Ovary (tissue), 10 donors: ENCODE measurements at places on chromosomes 3 and 15.
A peak's percentile ranks its signal among the peaks of the same experiment; 100 is the strongest.

- no peak for DNase-seq
Observed at GRCh38 chr3:143628971-143629370, 219.3 kb downstream of the SLC9A9 start.

DNA sequence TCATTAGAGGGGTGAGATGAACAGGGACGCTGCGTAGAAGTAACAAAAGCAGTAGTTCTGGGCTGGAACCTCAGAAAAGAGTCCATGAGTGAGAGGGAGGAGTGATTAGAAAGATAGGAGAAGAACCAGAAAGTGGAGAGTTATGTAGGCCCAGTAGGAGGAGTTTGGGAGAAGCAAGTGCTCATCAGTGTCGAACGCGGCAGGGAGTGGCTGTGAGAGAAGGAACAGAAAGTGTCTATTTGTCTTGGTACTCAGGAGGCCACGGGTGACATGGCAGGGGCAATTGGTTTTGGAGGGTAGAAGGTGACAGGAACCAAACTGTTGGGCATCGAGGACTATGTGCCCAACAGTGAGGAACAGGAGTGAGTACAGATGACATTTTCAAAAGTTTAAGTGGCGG, 1.3 kb upstream of the INSYN1 start:
- DNase-seq = no peak

- DNase-seq = no peak
Observed at GRCh38 chr15:72235298-72235697, 4.3 kb upstream of the PKM start.

DNA sequence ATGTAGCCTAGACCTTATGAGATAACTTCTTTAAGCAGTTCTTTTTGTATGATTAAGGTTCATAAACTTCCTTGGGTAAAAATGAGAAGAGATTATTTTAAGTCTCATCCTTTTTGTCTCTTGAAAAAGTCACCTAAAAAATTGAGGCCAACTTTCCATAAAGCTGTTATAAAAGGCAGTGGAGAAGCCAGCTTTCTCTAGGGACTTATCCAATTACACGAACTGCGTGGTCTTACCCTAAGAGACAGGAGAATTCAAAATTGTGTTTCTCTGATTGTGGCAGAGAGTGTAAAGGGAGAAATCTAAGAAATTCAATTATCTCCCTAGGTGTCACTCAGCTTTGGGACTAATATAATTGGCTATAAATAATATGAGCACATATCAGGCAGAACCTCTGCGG, 262.0 kb downstream of the SHOX2 start:
- DNase-seq = no peak

- DNase-seq = no peak
Observed at GRCh38 chr3:144457758-144458157, 486.1 kb downstream of the DIPK2A start.

DNA sequence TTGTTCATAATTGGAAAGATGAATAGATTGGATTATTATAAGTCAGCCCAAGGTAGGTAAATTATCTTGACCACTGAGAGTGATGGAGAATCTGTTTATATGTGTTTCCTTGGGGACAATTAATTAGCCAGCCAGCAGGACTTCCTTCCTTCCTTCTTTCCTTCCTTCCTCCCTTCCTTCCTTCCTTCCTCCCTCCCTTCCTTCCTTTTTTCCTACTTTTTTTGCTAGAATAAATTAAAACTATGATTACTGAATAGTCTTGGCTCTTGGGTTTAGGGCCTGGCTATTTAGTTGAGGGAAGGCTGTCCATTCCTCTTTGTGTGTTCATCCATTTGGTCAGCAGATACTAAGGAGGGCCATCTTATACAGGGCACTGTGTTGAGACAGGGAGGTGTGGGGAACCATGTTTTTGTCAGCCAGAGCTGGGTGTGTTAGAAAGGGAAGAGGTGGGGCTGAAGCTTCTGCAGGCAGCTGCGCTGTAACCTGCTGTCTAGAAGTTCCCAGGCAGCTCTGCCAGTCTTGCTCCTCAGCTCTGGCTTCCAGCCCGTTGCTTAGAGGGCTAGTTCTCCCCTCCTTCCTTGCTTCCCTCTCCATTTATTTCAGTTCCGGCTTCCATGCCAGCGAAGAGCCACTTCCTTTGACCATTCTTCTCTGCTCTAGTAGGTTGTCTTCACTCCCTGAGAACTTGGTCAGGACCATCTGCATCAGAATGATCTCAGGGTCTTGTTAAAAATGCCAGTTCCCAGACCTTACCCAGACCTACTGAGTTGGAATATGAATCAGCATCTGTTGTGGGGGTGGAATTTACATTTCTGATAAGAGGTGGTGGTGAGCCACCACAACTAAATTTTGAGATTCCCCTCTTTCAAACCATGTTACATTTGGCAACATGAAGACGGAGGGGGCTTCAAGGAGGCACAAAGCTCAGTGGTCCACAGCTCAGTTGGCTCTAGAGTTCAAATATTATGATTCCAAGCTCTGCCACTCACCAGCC, 113.9 kb downstream of the DGKG start:
- DNase-seq = no peak

GRCh38 chr3:38519000-38519399, 22.9 kb downstream of the EXOG start:
- no peak for DNase-seq

GRCh38 chr3:134628884-134629283, 21.9 kb downstream of the KY start:
- no peak for DNase-seq

DNA sequence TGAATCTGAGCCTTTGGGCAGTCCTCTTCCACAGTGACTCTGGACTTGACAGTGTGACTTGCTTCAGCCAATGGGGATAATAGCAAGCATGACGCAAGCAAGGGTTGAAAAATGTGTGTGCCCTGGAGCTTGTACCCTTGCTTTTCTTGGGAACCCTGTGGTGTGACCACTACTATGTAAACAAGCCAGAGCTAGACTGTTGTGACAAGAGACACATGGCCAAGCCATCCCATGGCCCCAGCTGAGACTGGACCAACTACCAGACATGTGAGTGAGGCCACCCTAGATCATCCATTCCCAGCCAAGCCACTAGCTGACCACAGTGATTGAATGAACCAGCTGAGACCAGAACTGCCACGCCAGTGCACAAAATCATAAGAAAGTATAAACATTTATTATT, 11.8 kb downstream of the MYO1E start:
- DNase-seq = no peak

- DNase-seq = no peak
Observed at GRCh38 chr3:94159062-94159828, 96.4 kb downstream of the NSUN3 start.

GRCh38 chr3:41681479-41681878, 280.4 kb downstream of the ULK4 start:
- DNase-seq = no peak

DNA sequence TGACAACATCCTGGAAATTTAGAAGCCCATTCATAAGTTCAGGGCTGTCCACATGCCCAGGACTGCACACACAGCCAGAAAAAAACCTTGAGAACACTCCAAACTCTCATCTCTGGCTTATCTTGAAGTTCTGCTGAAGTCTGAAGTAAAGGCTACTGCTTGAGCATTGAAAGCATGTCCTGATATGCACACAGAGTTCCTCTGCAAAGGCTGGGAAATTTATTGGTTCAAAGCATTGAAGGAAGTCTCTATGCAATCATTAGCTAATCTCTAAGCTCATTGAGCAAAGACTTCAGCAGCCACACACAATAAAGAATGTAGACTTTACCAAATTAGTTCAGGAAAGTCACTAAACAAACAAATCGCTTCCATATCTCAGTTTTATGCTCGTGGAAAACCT, 162.0 kb upstream of the STT3B start:
- no peak for DNase-seq

DNA sequence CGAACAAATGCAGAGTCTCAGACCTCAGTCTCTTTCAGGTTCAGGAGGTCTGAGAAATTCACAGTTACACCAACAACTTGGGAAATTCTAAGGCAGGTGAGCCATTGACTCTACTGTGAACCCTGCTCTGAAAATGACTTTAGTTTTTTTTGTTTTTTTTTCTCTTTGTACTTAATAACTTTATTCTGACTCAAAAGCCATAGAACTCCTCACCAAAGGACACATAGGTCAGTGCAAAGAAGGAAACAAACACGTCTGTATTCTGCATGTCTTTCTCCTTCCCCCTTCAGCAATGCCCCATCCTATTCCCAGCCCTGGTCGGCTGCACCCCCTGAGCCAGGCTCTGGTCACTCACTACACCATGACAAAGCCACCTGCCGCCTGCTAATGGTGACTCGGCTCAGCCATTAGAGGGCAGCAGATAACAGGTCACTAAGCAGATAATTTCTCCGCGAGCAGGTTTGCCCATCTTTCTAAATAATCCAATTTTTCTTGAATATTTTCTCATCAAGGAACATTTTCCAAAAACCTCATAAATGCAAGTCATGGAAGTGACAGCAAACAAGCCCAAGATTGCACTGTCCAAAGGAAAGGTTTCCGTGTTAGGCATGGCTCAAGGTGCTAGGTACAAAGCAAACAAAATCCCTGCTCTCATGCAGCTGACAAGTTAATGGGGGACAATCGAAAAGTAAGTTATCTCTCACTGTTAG, 37.7 kb downstream of the TM4SF4 start:
- peak; percentile 62 for DNase-seq

DNA sequence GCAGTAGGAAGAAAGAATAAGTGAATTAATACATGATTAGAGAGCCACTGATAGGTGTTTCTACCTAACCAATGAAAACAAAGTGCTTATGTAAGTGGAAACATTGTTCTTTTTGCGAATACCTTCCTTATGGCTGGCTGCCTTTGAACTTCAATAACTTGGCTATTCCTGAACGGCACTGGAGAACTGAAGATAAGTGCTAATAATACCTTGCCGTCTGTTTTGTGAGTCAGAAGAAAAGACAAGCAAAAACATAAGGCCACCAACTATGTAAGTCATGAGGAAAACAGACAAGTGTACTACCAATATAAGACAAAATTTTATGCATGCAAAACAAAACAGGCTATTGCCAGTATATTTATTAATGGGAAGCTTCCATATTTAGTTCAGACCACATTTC, 160.6 kb downstream of the SUCLG2 start:
- DNase-seq = no peak

GRCh38 chr3:195010551-195011100, 260.3 kb downstream of the XXYLT1 start:
- no peak for DNase-seq

- DNase-seq = no peak
Observed at GRCh38 chr3:183224180-183224970, 28.7 kb upstream of the B3GNT5 start.

DNA sequence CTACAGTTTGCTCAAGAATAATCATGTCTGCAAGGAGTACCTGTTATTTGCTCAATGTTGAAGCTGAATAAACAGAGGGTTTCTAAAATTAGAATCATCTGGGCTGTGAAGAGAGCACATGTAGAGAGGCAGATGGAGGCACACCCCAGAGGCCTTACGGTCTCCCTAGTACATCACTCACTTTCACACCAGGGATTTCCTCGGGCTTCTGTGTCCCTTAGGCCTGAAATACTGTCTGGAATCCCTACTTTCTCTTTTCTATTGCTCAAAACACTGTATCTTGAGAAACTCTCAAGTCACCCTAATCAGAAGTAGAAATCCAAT, 473.7 kb upstream of the ROBO2 start:
- DNase-seq = no peak

GRCh38 chr15:35696767-35697231, 150.8 kb upstream of the DPH6 start:
- no peak for DNase-seq

DNA sequence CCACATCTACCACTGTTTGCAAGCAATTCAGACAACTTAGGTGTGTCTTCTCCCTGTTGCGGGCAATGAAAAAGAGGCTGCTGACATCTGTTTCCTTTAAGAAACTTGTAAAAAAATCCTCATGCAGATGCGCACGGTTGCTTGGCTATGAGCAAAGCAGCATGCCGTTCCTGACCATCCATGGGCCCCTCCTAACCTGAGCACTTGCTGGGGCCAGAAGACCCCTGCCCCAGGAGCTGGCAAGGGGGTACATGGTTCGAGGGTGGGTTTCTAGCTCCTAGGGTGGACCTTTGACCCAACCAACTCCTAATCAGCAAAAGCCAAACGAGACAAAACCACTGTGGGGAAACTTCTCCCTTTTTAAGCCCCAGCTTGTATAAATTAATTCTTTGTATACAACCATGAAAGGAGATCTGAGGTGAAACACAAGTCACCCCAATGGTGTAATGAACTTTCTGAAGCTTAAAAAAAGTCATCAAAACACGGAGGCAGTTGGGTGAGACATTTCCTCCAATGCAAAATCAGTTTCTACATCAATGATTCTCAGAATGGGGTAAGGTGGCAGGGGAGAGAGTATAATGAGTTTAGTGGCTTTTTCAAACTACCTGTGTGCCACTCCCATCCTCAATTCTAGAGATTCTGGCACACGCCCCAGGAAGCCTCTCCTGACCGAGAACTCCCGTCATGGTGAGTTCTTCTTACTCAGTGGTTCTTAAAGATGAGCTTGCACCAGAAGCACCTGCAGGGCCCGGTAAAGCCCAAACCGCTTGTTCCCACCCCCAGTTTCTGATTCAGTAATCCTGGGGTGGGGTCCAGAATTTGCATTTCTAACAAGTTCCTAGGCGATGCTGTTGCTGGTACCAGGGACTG, 44.1 kb downstream of the CPN2 start:
- DNase-seq = no peak

DNA sequence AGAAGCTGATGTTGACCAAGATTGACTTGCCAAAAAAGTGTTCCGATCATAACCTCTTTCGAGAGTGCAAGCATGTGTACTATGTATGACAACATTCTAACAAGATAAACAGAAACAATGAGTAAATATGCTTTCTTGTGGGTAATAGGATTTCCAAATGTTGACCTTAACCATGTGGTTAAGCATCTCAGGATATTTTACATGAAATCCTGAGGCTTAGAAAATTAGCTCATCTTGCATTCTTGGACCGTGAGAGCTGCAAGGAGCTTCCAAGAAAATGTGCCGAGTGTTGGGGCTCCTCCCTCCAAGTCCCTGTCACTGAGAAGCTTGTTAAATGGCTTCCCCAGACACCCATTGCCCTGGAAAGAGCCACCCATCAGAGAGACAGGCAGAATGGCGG, 50.1 kb downstream of the C3orf20 start:
- no peak for DNase-seq

- DNase-seq = no peak
Observed at GRCh38 chr3:107346564-107346963, 30.7 kb upstream of the CCDC54 start.

DNA sequence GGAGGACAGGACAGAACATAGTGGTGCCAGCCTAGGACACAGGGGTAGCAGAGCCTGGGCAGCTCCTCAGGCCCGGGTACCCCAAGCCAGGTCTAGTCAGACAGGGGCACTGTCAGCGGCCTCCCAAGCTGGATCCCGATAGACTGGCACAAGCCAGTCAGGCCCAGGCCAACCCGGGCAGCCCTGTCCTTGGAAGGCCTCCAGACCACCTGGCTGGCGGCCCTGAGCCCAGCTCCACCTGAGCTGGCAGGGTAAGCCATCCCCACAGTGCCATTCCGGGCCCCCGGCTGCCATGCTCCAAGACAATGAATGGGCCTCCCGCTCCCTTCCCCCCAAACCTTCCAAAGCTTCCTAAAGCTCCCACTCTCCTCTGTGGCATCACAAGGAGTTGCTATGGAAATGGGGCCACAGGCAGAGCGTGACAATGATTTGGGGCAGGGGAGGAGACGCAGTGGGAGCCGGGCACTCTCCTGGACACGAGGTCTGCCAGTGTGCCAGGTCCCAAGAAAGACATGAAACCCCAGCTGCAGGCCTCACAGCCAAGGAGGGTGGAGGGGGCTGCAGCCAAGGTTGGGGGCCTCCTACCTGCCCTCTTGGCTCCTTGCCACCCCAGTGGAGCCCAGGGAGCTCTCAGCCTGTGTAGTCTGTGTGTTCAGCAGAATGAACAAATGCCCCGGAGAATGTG, 165.6 kb upstream of the LINGO1 start:
- DNase-seq = no peak

- peak; percentile 67 for DNase-seq
Observed at GRCh38 chr15:82663186-82663600, 16.0 kb upstream of the CPEB1 start.
